ENCODE measurements at places on chromosomes 16 and 17. TPM values are rescaled to one million over a fixed set of nuclear protein-coding genes. Genes with fewer than 3 reads are reported as not detected.
A peak's percentile ranks its signal among the peaks of the same experiment; 100 is the strongest.

DNA sequence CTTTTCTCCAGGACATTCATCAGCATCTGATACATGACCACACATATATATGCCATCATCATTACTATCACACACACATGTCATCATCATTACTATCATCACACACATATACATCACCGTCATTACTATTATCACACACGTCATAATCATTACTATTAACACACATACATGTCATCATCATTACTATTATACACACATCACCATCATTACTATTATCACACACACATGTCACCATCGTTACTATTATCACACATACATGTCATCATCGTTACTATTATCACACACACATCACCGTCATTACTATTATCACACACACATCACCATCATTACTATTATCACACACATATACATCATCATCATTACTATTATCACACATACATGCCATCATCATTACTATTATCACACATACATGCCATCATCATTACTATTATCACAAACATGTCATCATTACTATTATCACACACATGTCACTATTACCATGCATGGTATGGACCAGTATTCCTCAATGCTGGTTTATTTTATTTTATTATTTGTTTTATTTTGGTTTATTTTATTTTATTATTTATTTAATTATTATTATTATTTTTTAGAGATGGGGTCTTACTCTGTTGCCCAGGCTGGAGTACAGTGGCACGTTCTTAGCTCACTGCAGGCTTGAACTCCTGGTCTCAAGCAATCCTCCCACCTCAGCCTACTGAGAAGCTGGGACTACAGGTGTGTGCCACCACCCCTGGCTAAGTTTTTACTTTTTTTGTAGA is 46.3 kb upstream of the CNEP1R1 start:
- no peak overlapping the region for H3K4me3 ChIP-seq
- H3K27ac ChIP-seq: no peak overlapping the region
- H3K27me3 ChIP-seq: no peaks in the 10 kb centered on the region
- DNase-seq: no peak

- H3K4me3 ChIP-seq: no peak overlapping the region
- H3K36me3 ChIP-seq: no peaks in the 10 kb centered on the region
- H3K27ac ChIP-seq: no peak overlapping the region
- DNase-seq: no peak
- no peaks in the 10 kb centered on the region for H3K27me3 ChIP-seq
- no peaks in the 10 kb centered on the region for H3K4me1 ChIP-seq
Observed at GRCh38 chr17:55437159-55437605, 15.5 kb upstream of the MMD start.

CCL18 gene
- 3.6 TPM for total RNA-seq

GRCh38 chr17:72515291-72516065 is 394.7 kb downstream of the SOX9 start:
- no peaks in the 10 kb centered on the region for H3K27me3 ChIP-seq
- peak overlapping the region; percentile 51 for H3K27ac ChIP-seq
- H3K4me1 ChIP-seq: peaks cover 17% of the 10 kb centered on the region
- H3K4me3 ChIP-seq: no peak overlapping the region
- H3K36me3 ChIP-seq: no peaks in the 10 kb centered on the region

DNA sequence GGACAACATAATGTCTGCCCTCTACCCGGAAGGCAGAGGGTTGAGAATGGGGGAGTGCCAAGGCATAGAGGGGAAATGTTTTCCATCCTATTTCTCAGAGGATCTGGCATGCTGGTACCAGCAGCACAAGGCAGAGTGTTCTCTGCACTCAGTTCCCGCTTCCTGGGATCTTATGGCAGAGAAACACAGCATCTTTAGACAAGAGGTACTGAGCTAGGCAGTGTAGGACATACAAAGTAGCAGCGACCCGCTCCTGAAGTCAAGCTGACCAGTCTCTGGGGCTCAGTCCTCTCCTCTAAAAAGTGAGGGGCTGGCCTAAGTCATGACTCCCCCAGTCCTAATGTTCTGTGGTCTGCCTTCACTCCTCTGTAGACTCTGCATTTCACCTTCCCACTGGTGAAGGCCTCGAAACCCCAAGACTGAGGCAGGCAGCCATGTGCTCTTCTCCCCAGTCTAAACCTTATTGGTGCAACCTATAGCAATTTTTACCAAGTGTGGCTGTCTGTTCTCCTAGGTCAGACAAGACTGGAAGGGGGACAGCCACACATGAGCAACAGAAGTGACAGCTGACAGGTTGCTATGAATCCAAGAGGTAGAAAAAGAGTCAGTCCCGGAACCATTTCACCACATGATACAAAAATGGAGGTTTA is 11.3 kb upstream of the TSPOAP1 start:
- no peaks in the 10 kb centered on the region for H3K27me3 ChIP-seq
- peak overlapping the region; percentile 64 for H3K27ac ChIP-seq
- DNase-seq: no peak
- H3K4me1 ChIP-seq: peaks cover 20% of the 10 kb centered on the region

All from right atrium auricular region (tissue), 2 donors.